WTC11 (cell line): ENCODE measurements at places on chromosomes 12 and 14. TPM values are rescaled to one million over a fixed set of nuclear protein-coding genes. Genes with fewer than 3 reads are reported as not detected.
A peak's percentile ranks its signal among the peaks of the same experiment; 100 is the strongest.

TCHP gene
- total RNA-seq = 7.9 to 10.1 TPM (median 10.0 TPM) in 3 replicates

NRIP2 gene
- 0.09 TPM in 1 of 3 replicates, not detected in the others for total RNA-seq

PRKD1 gene
- total RNA-seq = 5.8 to 7.6 TPM (median 6.1 TPM) in 3 replicates

DHRS7 gene
- 39.9 to 45.2 TPM (median 45.1 TPM) in 3 replicates for total RNA-seq

RBP5 gene
- total RNA-seq = 4.1 to 5.4 TPM (median 4.7 TPM) in 3 replicates

GLT8D2 gene
- 4.5 to 10.2 TPM (median 8.8 TPM) in 3 replicates for total RNA-seq

CMA1 gene
- total RNA-seq = not detected in 3 replicates

PTPRR gene
- 0.46 to 0.69 TPM (median 0.60 TPM) in 3 replicates for total RNA-seq

CFAP54 gene
- 0.09 to 0.34 TPM (median 0.32 TPM) in 3 replicates for total RNA-seq

SERPINA5 gene
- total RNA-seq = 1.5 to 3.2 TPM (median 2.2 TPM) in 3 replicates

OTOGL gene
- total RNA-seq = 0.39 to 0.62 TPM (median 0.55 TPM) in 3 replicates

KRT2 gene
- total RNA-seq = not detected in 3 replicates

- no peak for DNase-seq
These were observed 89.2 kb downstream of the CFAP54 start for GRCh38 chr12:96578526-96579125.

GRCh38 chr12:129101404-129101803, 248.1 kb downstream of the GLT1D1 start:
- no peak for DNase-seq

DNA sequence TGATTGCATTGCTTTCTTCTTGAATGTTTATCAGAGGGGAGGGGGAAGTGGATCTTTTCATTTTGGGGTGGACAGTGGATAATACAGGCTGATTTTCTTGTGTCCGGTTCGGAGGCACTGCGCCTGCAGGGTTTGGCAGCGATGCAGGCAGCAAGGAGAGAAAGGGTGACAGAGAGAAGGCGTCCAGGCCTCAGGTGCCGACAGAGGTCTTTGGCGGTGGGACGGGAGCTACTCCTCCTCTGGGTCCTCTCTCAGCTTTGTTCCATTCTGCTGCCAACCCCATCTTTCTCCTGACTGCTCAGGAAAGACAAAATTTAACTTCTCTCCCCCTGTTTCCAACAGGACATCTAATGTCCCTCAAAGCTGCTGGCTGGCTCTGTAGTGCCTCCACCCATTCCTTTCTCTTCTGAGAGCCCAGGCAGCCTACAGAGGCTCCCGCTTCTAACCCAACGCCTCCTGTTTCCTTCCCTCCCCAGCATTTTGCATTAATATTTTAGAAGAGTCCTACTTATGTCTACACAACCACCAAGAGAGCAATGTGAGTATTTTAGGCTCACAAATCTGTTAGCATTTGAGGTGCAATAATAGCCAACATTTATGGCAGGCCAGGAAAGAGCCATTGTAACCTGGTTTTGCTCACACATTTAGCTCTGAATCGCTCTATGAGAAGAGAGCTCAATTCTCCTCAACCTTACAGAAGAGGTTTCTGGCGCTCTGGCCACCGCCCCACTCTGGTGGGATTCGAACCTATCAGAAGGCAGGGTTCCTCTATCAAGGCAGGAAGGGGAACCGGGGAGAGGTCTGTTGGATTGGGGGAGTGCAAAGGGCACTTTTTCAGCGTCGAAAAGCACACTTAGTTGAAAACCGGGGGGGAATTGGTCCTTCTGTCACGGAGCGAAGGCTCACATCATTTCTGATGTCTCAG, 7.1 kb upstream of the TBX5 start:
- no peak for DNase-seq

- DNase-seq = no peak
These were observed 32.4 kb downstream of the CCDC59 start for GRCh38 chr12:82325540-82326336.

- DNase-seq = no peak
These were observed 23.1 kb downstream of the ATP2A2 start for GRCh38 chr12:110304061-110304551.

- no peak for DNase-seq
These were observed 277.9 kb upstream of the FLRT2 start for GRCh38 chr14:85252011-85252410.

- no peak for DNase-seq
These were observed 65.1 kb downstream of the DIP2B start for GRCh38 chr12:50569876-50570275.

- peak; percentile 56 for DNase-seq
These were observed at the start of gene ASCL1 for GRCh38 chr12:102957339-102958050. ASCL1 (plus strand) TSS chr12:102957674; CDS start chr12:102958245, 571 bp downstream.

DNA sequence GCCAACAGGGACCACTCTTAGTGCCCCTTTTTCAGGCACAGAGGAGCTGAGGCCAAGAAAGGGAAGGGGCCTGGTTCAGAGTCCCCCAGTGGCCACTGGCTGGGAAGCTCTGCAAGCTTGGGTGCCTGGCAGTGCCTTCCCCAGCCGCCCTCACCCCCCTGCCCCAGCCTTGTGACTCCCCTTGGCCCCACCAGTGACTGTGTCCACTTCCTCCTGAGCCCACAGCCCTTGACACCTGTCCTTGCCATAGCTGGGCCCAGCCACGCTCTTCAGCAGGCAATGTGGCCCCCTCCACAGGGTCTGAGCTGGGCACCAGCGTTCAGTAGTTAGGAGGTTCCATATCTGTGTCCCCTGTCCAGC, 19.0 kb upstream of the C14orf180 start:
- DNase-seq = no peak

GRCh38 chr12:46522071-46522470, 149.5 kb upstream of the SLC38A2 start:
- DNase-seq = no peak
